Esophagus squamous epithelium (tissue), 5 donors: ENCODE measurements at places on chromosomes 6 and 20.

DNA sequence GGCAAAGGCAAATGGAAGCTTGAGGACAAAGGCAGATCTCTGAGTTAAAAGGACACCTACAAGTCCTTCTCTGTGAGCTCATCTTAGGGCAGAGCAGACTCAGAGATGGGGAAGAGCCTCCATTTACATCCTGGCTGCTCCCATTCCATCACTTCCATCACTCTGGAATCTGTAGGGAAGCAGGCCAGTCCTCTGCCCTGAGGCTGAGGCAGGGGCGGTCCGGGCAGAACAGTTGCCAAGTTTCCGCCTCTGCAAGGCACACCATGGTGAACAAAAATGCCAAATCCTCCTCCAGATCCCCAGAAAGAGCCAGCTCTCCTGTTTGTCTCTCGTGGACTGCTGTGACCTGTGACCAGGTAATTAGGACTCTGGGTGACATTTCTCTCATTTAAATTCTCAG, 209.6 kb upstream of the SSTR4 start:
- no peak for DNase-seq

DNA sequence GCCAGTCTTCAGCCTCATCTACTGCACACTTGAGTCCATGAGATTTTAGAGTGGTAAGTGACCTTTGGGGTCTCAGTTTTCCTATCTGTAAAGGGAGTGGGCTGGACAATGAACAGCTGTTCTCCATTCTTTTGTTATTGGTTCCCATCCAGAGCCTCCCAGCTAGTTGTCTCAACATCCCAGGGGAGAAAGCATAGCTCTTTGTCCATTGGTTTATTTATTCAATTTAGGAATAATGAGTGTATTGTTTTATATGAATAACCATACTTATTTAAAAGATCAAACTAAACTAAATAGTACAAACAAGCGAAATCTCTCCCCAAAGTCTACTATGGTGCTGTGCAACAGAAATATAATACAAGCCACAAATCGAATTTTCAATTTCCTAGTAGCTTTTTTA, 13.7 kb downstream of the PIGT start:
- no peak for DNase-seq

GRCh38 chr6:16836144-16836981, 75.1 kb upstream of the ATXN1 start:
- DNase-seq = no peak

- no peak for DNase-seq
Observed at GRCh38 chr6:43054206-43054943, 724 bp upstream of the CUL7 start.

DNA sequence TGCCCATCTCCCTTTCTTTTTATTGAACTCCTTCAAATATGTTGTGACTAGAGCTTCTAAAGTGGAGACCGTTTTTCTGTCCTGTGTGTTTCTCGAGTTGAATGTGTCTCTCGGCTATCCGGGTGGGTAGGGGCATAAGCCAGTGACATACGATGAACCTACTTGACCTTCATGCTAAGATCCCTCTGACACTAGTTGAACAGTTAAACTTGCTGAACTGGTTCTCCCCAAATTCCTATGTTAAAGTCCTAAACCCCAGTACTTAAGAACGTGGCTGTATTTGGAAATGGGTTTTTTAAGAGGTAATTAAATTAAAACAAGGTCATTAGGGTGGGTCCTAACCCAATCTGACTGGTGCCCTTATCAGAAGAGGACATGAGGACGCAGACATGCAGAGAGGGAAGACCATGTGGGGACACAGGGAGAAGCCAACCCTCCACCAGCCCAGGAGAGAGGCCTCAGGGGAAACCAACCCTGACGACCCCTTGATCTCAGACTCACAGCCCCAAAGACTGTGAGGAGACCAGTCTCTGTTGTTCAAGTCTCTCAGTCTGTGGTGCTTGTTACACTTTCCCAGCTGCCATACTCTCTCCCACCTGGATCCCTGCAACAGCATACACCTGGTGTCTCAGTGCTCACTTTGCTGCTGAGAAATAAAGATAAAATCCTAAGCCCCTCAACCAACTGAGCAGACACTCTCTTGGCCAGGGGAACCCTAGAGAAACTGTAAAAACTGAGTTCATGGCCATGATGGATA, 208.4 kb downstream of the MYLK4 start:
- no peak for DNase-seq

DNA sequence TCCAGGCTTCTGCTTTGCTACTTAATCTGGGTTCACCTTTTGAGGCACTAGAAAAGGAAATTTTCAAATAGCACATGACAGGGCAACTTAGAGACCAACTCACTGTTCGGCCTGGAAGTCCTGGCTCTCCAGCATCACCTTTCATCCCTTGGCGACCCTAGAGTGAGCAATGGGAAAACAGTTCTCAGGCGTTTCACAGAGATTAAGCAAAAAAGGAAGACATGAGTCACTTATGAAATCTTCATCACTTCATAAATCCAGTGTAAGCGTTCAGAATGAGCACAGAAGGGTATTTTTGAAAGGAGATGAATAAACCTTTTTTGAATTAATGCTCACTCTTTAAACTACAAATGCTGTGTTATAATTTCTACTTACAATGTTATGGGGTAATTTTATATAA, 104.0 kb downstream of the COL12A1 start:
- no peak for DNase-seq

GRCh38 chr6:109014606-109015005, 80.0 kb downstream of the SESN1 start:
- no peak for DNase-seq

DNA sequence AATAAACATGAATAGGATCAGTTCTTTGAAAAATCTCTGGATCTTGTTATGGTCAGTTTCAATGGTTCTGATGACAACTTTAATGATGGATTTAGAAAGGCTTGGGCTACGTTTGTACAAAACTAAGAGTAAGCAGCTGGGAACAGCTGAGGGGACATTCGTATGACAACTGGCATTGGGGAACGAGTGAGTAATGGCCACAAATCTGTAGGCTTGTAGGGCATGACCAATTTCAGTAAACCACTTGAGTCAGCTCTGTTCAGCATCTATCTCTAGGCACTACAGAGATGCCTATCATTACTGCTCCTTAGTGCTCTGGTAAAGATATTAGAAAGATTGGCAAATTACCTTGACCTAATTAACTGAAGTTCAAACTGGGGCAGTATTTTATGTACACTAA, 1375.6 kb downstream of the EPHA7 start:
- DNase-seq = no peak

DNA sequence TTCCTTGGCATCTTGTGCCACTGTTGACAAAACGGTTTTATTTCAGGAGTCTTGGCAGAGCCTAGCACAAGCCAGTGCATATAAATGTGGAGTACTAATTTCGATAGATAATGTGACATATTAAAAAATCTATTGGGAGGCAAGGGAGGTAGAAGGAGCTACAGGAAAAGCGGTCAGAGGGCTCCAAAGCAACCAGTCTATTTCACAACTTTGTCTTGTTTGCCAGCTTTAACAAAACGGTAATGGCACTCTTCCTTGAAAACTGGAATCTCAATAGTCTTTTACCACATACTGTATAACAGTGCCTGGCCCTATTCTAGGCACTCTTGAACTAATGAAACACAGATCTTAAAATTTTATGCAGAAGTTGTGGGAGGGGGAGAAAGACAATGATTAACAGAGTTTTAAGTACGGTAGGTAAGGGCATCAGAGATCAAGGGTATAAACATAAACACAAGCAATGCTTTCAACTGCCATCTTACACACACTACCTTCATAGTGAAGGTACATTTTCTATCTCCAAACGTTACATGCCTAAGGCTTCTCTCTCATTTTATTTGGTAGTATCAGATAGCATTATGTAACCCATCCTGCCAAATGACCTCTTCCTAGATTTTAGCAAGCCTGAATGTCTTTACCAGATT, 33.5 kb upstream of the SYNCRIP start:
- DNase-seq = no peak

DNA sequence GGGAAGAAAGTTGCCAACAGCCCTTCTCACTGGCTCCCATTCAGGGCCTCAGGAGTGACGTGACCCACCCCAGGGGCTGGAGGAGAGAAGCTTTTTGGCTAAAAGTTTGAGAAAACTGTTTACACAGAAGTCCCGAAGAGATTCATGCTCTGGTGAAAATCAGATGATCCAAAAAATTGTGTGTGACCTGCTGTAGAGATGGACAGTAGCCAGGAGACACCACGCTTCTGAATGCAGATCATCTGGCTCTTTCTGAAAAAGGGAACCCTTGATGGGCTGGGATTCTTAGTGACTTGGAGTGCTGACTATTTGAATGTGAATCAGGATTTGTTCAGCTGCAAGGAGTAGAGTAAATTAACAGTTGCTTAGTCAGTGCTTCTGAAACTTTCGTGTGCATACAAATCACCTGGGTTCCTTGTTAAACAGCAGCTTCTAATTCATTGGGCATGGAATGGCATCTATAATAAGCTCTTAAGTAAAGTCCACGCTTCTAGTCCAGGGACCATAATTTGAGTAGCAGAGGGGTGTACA, 265.1 kb downstream of the PREX1 start:
- DNase-seq = no peak

- no peak for DNase-seq
Observed at GRCh38 chr20:44211177-44212039, 837 bp upstream of the OSER1 start.

GRCh38 chr6:167505199-167505598, 180.3 kb downstream of the TTLL2 start:
- DNase-seq = no peak

DNA sequence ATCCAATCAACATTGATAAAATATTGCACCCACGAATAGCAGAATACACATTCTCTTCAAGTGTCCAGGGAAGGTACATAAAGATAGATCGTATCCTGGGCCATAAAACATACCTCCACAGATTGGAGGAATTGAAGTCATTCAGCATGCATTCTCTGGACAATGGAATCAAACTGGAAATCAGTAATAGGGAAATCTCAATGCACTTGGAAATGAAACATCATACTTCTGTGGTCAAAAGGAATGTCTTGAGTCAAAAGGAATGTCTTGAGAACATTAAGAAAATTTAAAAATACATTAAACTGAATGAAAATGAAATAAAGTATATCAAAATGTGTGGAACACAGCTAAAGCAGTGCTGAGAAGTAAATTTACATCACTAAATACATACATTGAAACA, 138.8 kb downstream of the TFAP2A start:
- DNase-seq = no peak

DNA sequence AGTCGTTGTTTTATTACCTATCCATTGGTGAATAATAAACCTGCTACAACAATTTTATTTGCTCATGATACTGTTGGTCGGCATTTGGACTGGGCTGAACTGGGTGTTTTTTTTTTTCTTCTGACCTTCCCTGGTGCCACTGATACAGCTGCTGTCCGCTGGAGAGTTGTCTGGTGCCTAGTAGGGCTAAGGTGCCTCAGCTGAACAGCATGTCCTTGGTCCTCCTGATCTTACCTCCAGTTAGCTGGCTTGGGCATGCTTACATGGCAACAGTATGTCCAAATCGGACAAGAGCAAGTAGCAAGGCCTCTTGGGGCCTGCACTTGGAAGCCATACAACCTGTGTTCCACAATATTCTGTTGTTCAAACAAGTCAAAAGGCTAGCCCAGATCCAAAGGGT, 563.4 kb downstream of the BMP2 start:
- DNase-seq = no peak

GRCh38 chr6:45737331-45738056, 278.2 kb downstream of the CLIC5 start:
- no peak for DNase-seq

- no peak for DNase-seq
Observed at GRCh38 chr6:516213-516612, 124.7 kb downstream of the IRF4 start.

GRCh38 chr20:18815194-18815942, 1.8 kb downstream of the SCP2D1 start:
- no peak for DNase-seq

DNA sequence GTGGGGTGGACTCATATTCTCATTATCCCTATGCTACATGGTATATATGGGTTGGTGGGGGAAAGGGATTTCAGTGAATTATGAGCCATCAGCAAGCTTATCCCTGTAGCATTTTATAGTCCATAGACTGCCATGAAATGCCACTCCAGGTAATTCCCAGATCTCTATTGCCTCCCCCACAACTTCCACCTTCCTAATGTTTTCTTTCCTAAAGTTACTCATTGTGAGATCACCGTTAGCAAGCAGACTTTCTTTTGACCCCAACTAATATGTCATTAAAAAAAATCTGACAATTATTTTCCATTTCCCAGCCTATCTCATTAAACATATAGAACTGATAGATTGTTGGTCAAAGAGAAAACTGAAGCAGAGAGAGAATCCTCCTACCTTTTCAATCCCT, 40.7 kb upstream of the TBX18 start:
- DNase-seq = no peak

DNA sequence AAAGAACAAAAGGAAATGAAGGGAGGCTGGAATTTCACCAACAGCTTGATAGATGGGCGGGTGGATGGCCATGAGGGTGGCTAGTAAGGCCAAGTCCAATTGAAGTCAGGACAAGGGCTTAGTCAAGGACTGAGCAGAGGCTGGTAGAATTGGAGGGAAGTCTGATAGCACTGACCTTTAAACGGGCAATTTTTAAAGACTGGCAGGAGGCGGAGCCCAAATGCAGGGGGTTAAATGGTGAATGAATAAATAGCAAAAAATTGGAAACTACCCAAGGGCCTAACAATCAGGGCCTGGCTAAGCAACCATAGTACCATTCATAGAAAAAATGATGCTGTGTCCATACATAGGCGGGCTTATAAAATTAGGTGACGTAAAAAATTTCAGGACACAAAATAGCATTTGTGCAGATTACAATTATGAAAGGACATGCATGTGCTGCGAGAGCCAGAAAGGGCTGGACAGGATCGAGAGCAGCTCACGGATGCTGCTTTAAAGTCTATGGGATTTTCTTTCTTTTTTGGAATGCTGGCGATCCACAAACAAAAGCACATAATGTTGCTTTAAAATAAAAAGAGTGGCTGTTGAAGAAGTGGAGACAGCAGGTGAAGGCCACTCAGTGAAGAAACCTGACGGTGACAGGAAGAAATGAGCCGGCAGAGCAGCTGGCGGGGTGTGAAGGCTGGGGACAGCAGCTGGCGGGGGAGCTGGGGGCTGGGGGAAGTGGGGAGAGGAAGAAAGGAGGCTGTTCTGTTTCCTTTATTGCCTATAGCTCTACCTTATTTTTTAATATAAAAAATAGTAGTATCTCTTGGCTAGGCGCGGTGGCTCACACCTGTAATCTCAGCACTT, 42.8 kb upstream of the TAF8 start:
- DNase-seq = no peak

DNA sequence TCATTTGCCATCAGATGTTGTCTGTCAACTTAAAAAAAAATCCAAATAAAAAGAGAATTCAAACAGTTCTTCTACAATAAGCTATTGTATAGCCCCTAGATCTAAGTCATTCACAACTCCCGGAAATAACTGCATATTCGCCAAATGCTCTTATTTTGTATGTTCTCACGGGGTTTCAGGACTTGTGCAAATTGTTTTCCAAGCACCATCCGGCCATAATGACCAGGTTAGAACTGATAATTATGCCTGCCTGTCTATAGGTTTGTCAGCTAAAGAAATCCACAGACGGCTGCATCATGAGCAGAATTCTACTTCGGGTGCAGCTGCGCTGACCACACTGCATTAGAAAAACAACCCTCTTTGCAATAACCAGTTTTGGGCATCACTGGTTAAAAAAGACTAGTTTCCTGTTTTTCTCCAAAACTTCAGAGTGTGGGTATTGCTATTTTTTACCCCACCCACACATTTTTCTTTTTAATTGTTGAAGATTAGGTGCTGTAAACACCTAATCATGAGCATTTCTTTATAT, 87.7 kb downstream of the HIVEP2 start:
- DNase-seq = no peak

- DNase-seq = no peak
Observed at GRCh38 chr6:9128970-9129369, 693.6 kb upstream of the SLC35B3 start.

- DNase-seq = no peak
Observed at GRCh38 chr20:63055575-63056235, 48.9 kb upstream of the BHLHE23 start.

- DNase-seq = peak; percentile 80
Observed at GRCh38 chr6:35731414-35731735, 5.5 kb upstream of the ARMC12 start.
